ENCODE measurements at places on chromosomes 3 and 15.

- DNase-seq: peak; percentile 19
Observed at GRCh38 chr3:4421121-4421520, 45.9 kb downstream of the SUMF1 start.

- no peak for DNase-seq
Observed at GRCh38 chr3:48601622-48601994, 6.5 kb upstream of the COL7A1 start.

- no peak for DNase-seq
Observed at GRCh38 chr15:65106011-65106590, 8.9 kb downstream of the UBAP1L start.

DNA sequence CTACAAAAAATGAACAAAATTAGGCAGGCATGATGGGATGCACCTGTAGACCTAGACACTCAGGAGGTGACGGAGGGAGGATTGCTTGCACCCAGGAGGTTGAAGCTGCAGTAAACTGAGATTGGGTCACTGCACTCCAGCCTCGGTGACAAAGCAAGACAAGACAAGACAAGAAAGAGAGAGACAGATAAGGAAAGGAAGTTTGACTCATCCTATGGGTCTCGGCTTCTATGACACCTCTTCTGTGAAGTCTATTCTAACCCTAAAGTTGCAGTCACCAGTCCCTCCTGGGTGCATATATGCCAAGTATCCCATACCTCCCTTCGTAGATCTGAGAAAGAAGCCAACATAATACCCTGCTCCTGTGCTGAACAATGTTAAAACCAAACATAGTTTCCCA lies 7.9 kb upstream of the ZMAT3 start:
- no peak for DNase-seq

DNA sequence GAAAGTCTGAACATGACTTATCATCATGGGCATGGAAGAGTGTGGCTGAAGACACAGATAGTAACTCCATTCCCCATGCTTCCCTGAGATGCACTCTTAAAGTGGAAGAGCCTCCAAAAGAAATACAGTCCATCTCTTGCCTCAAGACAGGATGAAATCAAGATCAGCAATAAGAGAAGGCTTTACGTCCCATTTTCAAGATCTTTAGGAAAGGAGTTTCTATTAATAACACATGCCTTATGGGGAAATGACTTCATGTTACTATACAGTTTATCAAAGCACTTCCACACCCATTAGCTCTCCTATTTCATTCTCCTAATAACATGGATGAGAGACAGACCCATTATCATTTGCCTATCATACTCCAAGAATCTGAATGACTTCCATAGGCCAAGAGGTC lies 6.1 kb upstream of the KBTBD12 start:
- DNase-seq: no peak

GRCh38 chr3:62592408-62592807 lies 219.1 kb upstream of the FEZF2 start:
- DNase-seq: no peak

DNA sequence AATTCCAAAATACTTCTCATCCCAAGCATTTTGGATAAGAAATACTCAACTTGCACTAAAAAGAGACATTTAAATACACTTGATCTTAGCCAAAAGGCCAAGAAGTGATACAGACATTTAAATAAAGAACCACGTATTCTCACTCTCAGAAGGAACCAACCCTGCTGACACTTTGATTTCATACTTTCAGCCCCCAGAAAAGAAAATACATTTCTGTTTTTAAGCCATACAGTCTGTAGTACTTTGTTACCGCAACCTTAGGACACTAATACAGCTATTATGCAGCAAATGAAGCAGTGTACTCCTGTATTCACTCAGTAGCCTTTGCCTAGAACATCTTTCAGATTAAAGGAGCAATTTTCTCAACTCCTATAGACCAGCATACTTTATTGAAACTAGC lies 86.7 kb downstream of the TBC1D5 start:
- no peak for DNase-seq

GRCh38 chr3:181956122-181956521 lies 244.4 kb downstream of the SOX2 start:
- DNase-seq: no peak

- no peak for DNase-seq
Observed at GRCh38 chr3:132788301-132788671, 66.1 kb upstream of the NPHP3 start.

GRCh38 chr15:25742776-25743547 lies 120.2 kb downstream of the ATP10A start:
- DNase-seq: no peak
